ENCODE measurements at places on chromosomes 13 and 19.

DNA sequence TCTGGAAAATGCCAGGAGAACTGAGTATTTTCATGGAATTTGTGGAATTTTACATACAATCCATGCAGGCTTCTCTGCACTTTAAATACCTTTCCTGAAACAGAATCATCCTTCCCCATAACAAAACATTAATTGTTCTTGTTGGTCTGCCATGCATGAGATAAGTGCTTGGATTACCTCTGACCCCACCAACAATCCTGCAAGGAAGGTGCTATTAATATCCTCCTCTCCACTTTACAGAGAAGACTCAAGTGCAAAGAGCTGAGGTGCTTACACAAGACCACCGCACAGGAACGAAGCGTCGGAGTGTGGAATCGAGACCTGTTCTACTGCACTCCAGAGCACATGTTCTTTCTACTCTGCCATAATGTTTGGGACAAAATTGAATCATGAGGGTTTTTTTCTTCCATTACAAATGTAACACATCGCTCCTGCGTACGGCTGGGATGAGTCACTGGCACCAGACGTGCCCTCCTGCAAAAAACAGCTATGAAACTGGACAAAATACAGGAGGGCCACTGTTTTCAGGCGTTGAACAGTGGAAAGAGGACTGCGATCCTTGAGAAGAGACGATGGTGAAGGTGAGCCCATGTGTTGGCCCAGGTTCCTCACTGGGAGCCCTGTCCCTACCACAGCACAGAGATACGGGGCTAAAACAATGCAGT is 12.9 kb upstream of the LRRC4B start:
- no peak for DNase-seq

DNA sequence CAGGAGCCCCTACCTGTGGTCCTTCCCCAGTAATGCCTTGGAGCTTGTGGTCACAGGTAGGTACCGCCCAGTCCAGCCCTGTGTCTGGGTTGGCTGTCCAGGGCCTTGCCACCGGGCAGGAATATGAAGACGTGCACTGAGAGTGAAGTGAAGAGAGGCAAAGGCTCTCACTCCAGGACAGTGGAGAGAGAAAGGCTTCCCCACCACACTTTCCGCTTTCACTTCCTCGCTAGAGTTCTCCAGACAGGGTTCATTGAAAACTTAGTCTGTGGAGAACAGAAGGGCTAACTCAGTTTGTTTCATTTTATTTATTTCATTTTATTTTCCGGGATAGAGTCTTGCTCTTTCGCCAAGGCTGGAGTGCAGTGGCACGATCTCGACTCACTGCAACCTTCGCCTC is 14.2 kb downstream of the FCAR start:
- no peak for DNase-seq

- no peak for DNase-seq
These were observed 226.6 kb downstream of the PCCA start for GRCh38 chr13:100315522-100315921.

- no peak for DNase-seq
These were observed 33.3 kb downstream of the GARRE1 start for GRCh38 chr19:34287662-34288140.

DNA sequence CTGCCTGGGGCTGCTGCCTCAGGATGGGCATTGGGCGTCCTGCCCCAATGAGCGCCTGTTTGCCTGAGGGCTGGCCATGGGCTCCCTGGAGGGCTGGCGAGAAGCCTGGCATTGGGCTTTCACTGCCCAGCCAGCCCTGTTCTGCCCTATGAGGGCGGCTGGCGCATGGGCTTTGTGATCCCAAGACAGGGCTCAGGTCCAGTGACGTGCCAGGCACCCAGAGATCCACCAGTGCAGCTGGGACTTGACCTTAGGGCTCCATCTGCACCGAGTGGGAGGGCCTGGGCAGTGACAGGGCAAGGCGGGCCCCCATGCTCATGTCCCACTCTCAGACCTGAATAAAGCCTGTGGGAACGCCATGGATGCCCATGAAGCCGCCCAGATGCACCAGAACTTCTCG is 34.3 kb downstream of the MAU2 start:
- DNase-seq, result no peak

DNA sequence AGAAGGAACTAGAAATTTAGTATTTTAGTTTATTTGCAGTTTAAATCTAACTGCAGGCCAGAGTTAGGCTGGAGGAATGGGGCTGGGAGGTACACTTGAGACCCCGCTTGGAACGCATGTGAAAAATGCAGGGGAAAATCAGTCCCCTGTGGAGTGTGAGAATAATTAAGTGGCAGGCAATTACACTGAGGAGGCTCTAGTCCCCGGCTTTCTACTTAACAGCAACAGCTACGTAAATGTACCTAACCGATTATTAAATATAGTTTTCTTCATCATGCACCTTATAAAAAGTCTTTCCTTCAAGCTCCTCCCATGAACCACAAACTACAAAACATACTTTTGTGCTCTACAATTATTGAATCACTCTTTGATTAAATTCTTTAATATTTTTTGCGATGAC is 804 bp downstream of the ZNF708 start:
- DNase-seq, result no peak

- no peak for DNase-seq
These were observed 8.7 kb upstream of the SERPINE3 start for GRCh38 chr13:51330791-51331190.

DNA sequence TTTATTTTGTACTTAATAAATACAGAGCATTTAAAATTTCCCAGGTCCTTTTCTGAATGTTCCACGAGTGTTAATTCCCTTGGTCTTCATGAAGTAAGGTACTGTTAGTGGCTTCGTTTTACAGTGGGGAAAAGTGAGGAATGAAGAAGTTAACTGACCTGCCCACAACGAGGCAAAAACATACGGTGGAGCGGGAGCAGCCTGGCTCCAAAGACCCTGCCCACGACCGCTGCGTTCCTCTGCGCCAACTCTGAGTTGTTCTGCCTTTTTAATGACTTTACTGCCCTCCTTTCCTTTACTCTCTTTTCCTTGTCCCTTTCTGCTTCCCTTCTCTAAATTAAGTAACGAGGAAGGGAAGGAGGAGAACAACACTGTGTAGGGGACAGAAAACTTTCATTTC is 392.9 kb downstream of the PCDH9 start:
- DNase-seq, result no peak

DNA sequence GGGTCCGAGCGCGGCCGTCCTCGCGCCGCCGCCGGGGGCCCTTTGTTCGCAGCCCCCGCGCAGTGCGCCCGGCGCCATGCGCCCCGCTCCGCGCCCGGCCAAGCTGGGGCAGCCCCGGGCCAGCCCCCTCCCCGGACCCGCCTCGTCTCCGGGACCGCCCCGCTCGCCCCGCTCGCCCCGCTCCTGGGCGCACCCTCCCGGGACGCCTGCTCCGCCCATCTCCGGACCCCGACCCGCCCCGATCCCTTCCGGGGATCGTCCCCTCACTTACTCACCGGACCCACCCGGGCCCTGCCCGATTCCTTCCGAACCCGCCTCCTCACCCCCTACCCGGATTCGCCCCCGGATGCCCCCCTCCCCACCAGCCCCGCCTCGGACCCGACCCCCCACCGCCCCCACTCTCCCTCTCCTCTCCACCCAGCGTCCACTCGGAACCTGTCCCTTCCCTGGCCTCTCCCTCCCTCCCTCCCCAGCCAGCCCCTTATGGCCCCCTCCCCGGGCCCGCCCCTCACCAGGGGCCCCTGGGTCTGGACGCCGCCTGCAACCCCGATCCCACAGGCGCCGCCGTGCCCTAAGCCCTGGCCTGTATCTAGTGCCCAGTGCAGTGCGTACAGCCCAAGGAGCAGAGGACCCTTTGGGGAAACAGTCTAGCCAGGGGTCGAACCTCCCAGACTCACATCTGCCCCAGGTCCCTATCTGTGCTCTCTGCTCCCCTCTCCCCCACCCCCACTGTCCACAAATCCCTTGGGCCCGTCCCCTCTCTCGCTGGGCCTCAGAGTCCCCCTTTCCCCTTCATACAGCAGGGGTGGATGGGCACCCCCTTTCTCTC is at the start of gene CPAMD8:
CPAMD8 (minus strand) TSS at position 105 of the 829 bp plus-strand sequence. CDS start 168 bp downstream, outside the sequence.
- DNase-seq, result no peak

DNA sequence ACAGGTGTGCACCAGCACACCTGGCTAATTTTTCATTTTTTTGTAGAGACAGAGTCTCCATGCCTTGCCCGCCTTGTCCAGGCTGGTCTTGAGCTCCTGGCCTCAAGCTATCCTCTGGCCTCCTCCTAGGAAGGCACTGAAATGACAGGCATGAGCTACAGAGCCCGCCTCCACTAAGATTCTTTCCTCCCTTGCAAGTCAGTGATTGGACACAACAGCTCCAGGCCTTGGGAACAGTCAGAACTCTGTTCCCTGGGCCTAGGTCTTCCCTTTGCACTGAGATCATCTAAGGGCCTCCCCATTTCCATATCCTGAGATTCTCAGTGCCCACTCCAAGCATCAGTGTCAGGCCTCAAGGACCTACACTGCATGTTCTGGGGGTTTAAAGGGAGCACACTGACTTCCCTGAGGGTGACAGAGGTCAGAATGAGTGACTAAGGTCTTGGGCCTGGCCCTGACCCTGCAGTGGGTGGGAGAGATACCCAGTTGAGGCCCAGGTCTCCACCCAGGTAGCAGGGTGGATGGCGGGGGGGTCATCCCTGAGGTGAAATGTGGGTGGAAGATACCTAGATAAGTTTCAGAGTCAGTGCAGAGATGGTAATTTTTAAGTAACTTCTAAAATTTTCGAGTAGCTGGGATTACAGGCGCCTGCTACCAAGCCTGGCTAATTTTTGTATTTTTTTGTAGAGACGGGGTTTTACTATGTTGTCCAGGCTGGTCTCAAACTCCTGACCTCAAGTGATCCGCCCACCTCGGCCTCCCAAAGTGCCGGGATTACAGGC is 17.3 kb upstream of the ERCC1 start:
- no peak for DNase-seq

- DNase-seq, result no peak
These were observed 12.4 kb upstream of the SULT2B1 start for GRCh38 chr19:48539503-48540096.

Measured in stimulated activated CD8-positive, alpha-beta memory T cell treated with anti-CD3 and anti-CD28 coated beads, Interleukin-7, amount 100 ng/mL, for 1 hour (primary cell).